ENCODE measurements at places on chromosomes 2 and 18.

GRCh38 chr2:216084547-216084946 is 2.8 kb downstream of the TMEM169 start:
- DNase-seq: no peak

DNA sequence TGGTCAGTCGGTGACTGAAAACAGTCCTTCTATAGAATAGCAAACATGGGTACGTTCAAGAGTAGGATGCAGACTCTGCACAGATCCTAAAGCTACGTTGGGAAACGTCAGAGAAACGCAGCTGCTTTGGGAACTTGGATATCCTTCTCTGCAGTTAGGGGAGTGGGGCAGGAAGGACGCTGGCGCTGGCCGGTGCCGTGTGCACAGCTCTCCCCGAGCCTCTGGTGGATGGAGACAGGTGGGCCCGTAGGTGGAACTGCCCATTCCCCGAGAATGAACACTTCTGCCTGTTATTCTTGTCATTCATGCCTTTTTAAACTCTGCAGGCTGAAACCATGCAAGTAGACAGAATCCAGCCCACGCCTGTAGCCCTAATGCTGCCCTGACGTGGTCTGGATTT is 91.7 kb upstream of the MBOAT2 start:
- no peak for DNase-seq

- DNase-seq: no peak
Measured at GRCh38 chr2:42180300-42180699, 11.1 kb downstream of the EML4 start.

DNA sequence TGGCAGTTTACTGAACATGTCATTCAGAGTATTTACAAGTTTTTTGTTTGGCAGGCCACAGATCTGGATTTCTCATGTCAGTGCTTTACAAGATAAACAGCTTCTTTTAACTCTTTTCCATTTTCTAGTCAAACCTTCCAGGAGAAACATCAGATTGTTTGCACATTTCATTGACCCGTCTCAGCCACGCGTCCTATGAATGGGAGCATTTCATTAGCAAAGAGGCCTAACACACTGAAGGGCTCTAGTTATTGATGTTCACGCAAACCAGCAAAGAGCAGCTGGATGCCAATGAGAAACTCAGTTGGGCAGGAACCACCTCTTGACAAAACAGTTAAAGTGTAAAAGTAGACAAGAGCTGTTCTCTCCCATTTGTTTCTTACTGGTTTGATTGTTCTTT is 29.2 kb upstream of the MFF start:
- no peak for DNase-seq

DNA sequence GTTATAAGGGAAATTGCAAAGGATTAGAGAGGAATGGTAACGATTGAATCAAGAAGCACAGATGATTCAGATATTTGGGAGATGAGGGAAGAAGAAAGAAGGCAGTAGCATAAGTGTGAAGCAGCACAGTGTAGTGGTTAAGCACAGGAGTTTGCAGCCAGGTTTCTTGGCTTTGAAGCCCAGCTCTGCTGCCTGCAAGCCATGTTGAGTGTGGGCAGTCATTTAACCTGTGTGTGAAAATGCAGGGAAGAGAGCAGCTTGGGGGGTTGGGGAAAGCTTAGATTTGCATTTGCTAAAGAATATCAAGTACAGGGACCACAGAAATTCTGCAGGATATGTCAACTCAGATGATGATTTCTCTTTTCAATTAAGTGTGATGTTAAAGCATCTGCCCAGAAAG is 21.5 kb upstream of the RBMS1 start:
- DNase-seq: no peak

- no peak for DNase-seq
Measured at GRCh38 chr2:183898641-183899040, 699.7 kb upstream of the ZNF804A start.

GRCh38 chr2:46335391-46336282 is 38.4 kb downstream of the EPAS1 start:
- no peak for DNase-seq

DNA sequence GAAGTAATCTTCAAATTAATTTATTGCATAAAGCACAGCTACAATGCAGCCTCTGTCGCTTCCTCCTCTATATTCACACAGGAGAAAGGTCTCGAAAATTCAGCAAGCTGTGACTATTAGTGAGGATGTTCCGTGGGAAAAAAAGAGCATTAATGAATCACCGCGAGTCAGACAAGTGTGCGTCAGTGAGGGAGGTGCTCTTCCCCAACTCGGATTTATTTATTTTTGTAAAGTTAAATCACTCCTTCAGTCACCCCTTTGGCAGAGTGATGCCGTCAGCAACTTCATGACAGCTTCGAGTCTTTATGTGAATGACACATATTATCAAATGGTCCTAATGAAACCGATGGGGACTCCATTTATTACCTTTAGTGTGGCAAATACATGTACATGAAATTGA is 648.9 kb upstream of the SALL3 start:
- no peak for DNase-seq

DNA sequence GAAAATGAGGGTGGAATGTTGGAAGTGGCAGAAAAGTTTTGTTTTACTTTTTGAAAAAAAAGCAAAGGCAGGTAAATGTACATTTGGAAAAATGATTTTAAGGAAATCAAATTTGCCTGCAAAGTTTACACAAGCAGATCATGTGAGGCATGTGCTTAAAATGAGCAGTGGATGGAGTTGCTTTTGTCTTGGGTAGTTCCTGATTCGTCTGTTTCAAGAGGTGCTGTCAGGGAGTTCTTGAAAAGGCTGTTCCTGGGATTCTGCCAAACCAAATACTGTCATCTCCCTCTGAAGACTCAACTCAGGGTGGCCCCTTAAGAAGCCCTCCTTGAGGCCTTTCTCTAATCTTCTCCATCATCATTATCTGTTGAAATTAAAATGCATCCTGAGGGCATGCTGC is 59.0 kb downstream of the TACR1 start:
- DNase-seq: no peak

DNA sequence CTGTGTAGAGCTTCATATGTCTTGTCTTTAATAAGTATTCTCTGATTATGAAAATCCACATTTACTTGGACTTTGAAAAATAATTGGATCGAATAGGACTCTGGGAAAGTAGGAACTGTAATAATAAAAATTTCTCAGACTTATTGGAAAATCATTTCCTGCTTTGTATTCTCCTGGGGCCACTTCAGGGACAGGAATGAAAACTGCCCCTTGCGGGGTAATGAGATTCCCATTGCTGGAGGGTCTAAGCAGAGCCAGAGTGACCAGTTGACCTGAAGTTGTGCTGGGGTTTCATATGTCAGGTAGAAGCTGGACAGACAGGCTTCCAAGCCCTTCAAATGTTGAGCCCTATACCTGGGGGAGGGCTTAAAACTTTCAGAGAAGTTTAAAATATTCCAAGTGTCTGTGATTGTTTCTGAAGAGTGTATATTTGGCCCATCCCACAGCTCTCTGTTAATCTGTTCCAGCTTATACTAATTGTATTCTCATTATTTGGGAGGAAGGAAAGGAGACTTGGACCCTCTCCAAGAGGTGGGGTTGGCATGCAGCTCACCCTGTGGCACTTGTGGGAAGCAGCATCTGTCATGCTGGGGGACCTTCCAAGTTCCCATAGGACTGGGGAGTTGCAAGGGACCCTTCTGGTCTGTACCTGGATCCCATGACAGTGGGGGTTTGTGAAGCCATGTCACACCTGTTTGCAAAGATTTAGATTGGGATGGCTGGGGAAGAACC is 268.7 kb upstream of the ATP5MC3 start:
- DNase-seq: no peak

GRCh38 chr2:12326449-12327190 is 390.1 kb upstream of the TRIB2 start:
- no peak for DNase-seq

- DNase-seq: no peak
Measured at GRCh38 chr18:48801728-48802542, 148.8 kb downstream of the SMAD7 start.

GRCh38 chr2:103132536-103133217 is 370.8 kb downstream of the TMEM182 start:
- DNase-seq: no peak

DNA sequence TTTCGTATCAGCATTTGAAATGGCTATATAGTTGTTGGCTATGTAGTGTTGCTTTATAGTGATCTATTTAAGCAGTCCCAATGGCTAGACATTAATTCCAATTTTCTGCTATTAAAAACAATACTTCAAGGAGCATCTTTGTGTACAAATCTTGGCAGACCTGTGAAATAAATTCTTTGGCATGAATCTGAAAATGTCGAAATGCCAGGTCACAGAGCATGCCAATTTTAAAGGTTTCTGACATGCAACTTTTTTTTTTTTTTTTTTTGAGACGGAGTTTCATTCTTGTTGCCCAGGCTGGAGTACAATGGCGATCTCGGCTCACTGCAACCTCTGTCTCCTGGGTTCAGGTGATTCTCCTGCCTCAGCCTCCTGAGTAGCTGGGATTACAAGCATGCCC is 26.8 kb upstream of the CABLES1 start:
- no peak for DNase-seq
